ENCODE measurements at places on chromosomes 13 and 19. TPM values are rescaled to one million over a fixed set of nuclear protein-coding genes. Genes with fewer than 3 reads are reported as not detected.

- H3K4me3 ChIP-seq = no peak overlapping the region
- H3K27ac ChIP-seq = peak overlapping the region; percentile 62
- no peak for DNase-seq
- H3K36me3 ChIP-seq = no peaks in the 10 kb centered on the region
- peaks cover 13% of the 10 kb centered on the region for H3K4me1 ChIP-seq
Measured at GRCh38 chr19:44796701-44797115, 12.2 kb upstream of the BCAM start.

GRCh38 chr13:76329004-76329403 is 557.2 kb downstream of the KCTD12 start:
- peaks cover 37% of the 10 kb centered on the region for H3K4me1 ChIP-seq
- DNase-seq = no peak
- no peaks in the 10 kb centered on the region for H3K36me3 ChIP-seq
- H3K4me3 ChIP-seq = no peak overlapping the region

DNA sequence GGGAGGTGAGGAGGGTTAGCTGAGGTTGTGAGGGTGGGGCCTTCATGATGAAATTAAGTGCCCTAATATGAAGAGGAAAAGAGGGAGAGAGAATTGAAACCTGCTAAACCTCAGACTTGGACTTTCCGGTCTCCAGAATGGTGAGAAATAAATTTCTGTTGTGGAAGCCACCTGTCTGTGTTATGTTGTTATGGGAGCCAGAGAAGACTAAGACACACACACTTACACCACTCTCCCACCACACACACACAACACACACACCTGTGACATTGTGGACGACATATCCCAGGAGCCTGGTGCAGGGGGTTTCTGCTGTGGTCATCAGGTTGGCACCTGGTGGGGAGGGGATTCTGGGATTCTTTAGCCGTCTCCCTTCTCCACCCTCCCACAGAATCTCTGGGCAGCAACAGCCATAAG is 14.0 kb downstream of the KLK4 start:
- H3K27ac ChIP-seq = no peak overlapping the region
- no peak overlapping the region for H3K4me3 ChIP-seq
- DNase-seq = no peak
- no peaks in the 10 kb centered on the region for H3K4me1 ChIP-seq
- no peaks in the 10 kb centered on the region for H3K36me3 ChIP-seq

GRCh38 chr19:7869910-7870511 is 4.2 kb downstream of the PRR36 start:
- peaks cover 36% of the 10 kb centered on the region for H3K27me3 ChIP-seq
- no peak for DNase-seq
- peak overlapping the region; percentile 55 for H3K4me3 ChIP-seq
- H3K36me3 ChIP-seq = no peaks in the 10 kb centered on the region

DNA sequence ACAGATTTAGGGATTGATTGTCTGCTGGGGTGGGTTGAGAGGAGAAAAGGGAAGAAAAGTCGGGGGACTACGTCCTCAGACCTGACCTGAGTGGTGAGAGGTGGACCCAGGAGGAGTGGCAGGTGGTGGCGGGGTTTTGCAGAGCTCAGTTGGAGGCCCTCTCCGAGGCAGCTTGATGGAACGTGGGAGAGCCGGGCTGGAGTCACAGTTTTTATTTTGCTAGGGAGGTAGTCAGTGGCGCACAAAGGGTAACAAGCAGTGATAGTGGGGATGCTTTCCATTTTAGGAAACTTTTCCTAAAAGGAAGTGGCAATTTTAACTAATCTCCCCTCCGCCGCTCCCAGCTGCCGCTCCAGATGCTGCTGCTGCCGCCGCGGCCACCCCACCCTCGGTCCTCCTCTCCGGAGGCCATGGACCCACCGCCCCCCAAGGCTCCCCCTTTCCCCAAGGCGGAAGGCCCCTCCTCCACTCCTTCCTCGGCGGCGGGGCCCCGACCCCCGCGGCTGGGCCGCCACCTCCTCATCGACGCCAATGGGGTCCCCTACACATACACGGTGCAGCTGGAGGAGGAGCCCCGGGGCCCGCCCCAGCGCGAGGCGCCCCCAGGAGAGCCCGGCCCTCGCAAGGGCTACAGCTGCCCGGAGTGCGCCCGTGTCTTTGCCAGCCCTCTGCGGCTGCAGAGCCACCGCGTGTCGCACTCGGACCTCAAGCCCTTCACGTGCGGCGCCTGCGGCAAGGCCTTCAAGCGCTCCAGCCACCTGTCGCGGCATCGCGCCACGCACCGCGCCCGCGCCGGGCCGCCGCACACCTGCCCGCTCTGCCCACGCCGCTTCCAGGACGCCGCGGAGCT is 1.1 kb upstream of the ZNF581 start:
- peak overlapping the region; percentile 74 for H3K4me3 ChIP-seq
- DNase-seq = no peak
- H3K4me1 ChIP-seq = peaks cover 59% of the 10 kb centered on the region
- H3K36me3 ChIP-seq = peaks cover 28% of the 10 kb centered on the region

DNA sequence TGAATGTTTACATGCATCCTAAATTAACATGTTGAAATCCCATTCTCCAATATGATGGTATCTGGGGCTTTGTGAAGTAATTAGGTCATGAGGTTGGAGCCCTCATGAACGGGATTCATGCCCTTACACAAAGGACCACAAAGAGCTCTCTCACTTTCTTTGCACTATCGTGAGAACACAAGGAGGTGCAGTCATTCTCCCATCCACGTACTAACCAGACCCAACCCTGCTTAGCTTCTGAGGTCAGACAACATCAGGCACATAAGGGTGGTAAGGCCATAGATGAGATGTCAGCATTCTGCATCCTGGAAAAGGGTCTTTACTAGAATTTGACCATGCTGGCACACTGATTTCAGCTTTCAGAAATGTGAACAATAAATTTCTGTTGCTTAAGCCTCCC is 1211.9 kb upstream of the MIR17HG start:
- H3K36me3 ChIP-seq = no peaks in the 10 kb centered on the region
- no peaks in the 10 kb centered on the region for H3K4me1 ChIP-seq
- no peaks in the 10 kb centered on the region for H3K27me3 ChIP-seq
- H3K4me3 ChIP-seq = no peak overlapping the region
- DNase-seq = no peak

- H3K4me1 ChIP-seq = no peaks in the 10 kb centered on the region
- DNase-seq = no peak
- H3K27me3 ChIP-seq = no peaks in the 10 kb centered on the region
- no peak overlapping the region for H3K27ac ChIP-seq
Measured at GRCh38 chr13:87078947-87079795, 592.0 kb upstream of the SLITRK5 start.

- H3K36me3 ChIP-seq = peaks cover 100% of the 10 kb centered on the region
- no peaks in the 10 kb centered on the region for H3K4me1 ChIP-seq
- DNase-seq = no peak
- H3K27ac ChIP-seq = no peak overlapping the region
- H3K27me3 ChIP-seq = no peaks in the 10 kb centered on the region
- no peak overlapping the region for H3K4me3 ChIP-seq
Measured at GRCh38 chr19:52219611-52220010, 29.8 kb downstream of the PPP2R1A start.

GRCh38 chr13:66305961-66306617 is 924.0 kb downstream of the PCDH9 start:
- DNase-seq = no peak
- H3K27ac ChIP-seq = no peak overlapping the region
- no peaks in the 10 kb centered on the region for H3K27me3 ChIP-seq
- H3K36me3 ChIP-seq = peaks cover 4% of the 10 kb centered on the region
- H3K4me1 ChIP-seq = no peaks in the 10 kb centered on the region

DNA sequence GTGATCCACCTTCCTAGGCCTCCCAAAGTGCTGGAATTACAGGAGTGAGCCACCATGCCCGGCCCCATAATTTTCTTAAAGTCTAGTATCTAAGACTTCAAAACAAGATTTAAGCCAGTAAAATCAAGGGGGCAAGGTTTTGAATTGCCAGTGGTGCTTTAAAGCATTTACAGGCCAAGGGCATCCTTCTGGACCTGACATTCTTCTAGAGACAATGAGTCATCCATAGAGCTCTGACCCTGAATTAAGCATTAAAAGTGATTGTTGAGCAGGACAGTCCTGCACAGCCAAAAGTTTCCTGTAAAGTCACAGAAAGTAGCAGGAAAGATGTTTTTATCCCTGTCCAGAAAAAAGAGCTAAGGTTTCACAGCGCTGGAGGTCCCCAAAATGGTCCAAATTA is 50.9 kb upstream of the ATP12A start:
- H3K36me3 ChIP-seq = no peaks in the 10 kb centered on the region
- H3K27me3 ChIP-seq = no peaks in the 10 kb centered on the region
- no peak for DNase-seq
- no peak overlapping the region for H3K4me3 ChIP-seq
- H3K4me1 ChIP-seq = no peaks in the 10 kb centered on the region

Gene EDNRB
- total RNA-seq = 48.5 TPM

Gene PRDX2
- 257 TPM for total RNA-seq

Gene ZIC5
- total RNA-seq = not detected

Gene RAB3A
- total RNA-seq = 2.5 TPM

Gene PSG11
- total RNA-seq = not detected
